ENCODE measurements at places on chromosomes 2 and 18.

GRCh38 chr2:29106256-29106655 is 9.0 kb upstream of the CLIP4 start:
- DNase-seq, result no peak

DNA sequence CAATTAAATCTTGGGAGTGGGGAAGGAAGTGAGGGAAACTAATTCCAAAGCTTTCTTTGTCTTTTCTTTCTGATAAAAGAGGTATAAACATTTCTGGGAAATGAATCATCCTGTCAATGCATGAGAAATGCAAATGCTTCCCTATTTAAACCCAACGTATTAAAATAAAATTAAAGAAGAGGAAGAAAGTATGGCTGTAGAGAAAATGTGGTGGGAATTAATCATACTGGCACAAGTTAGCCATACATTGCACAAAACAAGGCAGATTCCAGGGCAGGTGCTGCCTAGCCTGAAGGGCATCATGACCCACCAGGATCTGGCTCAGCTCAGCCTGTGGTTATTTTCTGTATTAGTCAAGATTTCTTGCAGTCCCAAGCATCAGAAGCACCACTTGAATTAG is 338.0 kb downstream of the NYAP2 start:
- DNase-seq, result no peak

GRCh38 chr2:193350509-193350908 is 1155.8 kb upstream of the TMEFF2 start:
- no peak for DNase-seq

DNA sequence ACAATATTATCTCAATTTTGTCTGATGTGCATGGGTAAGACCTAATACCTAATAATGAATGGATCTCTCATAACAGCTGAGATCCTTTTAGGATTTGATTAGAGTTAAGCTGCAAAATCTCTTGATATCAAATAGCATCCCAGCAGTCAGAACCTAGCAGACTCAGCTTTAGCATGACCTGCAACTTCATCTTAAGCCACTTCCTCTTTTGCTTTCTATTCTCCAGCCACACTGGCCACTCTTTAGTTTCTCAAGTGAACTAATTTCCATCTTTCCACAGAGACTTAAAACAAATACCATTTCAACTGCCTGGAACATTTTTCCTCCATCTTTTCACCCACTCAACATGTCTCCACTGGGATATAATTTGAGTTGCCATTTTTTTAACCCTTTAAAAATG is 1251.6 kb upstream of the ZEB2 start:
- no peak for DNase-seq

- no peak for DNase-seq
These were observed 54.0 kb upstream of the OTX1 start for GRCh38 chr2:62996534-62997186.

DNA sequence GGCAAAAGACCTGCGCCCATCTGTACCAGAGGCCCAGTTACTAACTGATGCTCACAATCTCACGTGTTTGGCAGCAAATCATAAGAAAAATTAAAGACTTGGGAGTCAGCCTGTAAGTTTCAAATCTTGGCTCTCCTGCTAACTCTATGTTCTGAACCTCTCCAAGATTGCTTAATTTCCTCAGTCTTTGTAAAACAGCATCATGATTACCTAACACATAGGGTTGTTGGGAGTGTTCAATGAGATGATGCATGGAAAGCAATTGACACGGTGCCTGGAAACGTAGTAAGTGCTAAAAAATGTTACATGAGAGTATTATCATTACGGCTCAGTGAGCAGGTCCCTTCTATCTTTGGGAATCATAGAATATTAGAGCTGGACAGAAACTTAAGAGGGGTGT is 497.6 kb upstream of the TCF4 start:
- DNase-seq, result no peak

DNA sequence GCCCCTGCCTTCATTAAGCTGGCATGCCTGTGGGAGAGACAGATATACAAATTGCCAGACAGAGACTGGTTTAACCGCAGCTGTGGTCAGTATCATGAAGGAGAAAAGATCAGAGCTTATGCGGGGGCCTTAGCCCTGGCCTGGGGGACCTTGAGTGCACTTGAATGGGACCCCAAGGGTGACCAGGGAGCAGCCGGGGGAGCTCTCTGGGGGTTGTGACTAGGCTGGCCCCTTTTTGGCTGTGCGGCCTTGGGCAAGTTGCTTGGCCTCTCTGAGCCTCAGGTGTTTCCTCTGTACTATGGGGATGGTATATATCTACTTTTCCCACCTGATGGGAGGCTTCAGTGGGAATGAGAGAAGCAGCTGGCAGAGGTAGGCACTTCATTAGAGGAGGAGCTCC is 35.7 kb downstream of the INHBB start:
- no peak for DNase-seq

DNA sequence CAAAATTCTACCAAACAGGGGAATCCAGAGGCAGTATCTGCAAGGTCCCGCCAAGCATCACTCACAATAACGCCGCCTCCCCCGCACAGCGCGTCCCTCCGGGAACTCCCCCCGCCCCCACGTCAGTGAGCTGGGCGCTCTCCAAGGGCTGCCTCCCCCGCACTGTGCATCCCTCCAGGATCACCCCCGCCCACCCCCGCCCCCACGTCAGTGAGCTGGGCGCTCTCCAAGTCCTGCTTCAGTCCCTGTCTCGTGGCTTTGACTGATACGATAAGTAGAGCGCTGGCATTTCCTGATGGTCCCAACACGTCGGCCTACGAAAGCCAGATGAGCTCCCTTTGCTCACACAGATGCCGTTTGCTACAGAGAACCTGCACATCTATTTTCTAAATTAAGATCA is 130.7 kb upstream of the TPO start:
- DNase-seq, result no peak
